Epithelial cell of proximal tubule (primary cell): ENCODE measurements at places on chromosomes 11 and 22.

DNA sequence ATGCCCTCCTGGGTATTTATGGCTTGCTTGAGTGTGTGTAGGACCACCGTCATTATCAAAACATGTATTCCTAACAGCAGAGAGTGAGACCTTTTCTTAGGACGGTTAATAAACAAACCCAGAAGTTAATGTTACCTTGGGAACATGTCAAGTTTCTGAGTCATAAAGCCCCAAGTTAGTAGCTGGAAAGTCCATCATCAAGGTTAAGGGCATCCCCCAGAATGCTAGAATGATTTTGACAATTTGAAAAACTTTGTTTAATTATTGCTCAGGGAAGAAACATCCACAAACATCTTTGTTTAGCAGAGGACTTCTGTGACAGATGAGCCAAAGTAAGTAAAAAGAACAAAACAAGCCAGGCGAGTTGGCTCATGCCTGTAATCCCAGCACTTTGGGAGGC, 20.0 kb downstream of the CAVIN3 start:
- DNase-seq: peak; percentile 79

GRCh38 chr11:35967042-35967441, 23.2 kb downstream of the LDLRAD3 start:
- no peak for DNase-seq

DNA sequence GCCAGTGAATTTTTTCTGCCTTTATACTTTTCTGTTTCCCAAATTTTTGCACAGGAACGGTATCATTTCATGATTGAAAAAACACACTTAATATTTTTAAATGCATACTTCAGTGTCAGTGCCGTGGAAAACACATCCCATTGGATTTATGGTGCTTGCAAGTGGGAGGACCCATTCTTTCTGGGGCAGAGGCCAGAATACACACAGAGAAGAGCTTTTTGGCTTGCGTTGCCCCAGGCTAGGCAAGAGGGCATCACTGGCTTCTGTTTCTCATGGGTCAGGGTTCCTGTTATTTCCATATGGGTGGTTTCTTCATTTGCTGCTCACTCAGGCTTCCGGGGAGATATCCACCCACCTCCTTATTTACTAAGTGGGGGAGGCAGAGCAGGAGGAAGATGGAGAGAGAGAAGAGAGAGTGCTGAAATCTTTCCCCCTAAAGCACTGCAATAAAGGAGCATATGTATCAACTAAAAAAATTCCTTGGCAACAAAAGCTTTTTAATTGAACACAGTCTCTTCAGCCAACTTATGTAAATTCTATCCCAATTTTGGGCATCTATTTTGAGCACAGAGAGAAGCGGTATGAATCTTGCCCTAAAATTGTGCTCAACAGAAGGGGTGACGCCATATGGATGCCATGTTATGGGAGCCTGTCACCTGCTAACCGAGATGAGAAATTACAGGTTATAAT, 66.0 kb upstream of the KIRREL3 start:
- DNase-seq: no peak

GRCh38 chr11:42661942-42662341, 649.9 kb upstream of the API5 start:
- DNase-seq: no peak

GRCh38 chr11:131447277-131447815, 76.9 kb downstream of the NTM start:
- DNase-seq: no peak

DNA sequence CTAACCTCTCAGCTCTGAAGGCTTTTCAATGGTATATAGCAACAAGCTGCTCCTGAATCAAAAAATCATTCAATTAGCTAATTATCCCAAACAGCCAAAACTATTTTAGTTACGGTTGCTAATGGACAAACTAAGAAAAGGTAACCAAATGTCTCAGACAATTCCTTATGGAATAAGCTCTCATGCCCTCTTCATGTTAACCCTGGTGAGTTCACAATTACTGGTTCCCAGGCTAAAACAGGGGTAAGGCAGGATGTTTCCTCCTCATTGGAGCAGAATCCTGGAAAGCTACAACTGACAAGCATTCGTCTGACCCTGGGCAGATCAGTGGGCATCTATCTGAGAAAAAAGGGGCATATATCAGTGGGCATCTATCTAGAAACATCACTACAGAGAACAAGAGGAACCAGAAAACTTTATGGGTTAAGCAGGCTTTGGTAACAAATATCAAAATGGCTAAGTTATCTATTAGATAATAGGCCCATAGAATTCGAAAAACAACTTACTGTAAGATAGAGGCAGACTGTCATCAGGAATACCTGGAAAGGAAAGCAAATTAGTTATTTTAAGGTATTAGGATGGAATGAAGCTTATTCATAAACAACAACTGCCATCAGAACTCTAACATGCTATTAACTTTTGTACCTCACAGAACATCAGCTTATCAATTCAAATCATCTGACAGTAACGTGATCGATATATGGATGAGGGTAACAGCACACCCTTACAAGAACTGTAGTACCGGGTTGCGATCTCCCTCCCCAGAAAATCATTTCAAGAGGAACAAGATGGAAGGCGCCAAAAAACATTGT, 14.8 kb upstream of the WDR74 start:
- DNase-seq: no peak

GRCh38 chr22:36366291-36366708, 21.5 kb downstream of the MYH9 start:
- no peak for DNase-seq

GRCh38 chr11:90747057-90747456, 524.2 kb upstream of the CHORDC1 start:
- peak; percentile 29 for DNase-seq

DNA sequence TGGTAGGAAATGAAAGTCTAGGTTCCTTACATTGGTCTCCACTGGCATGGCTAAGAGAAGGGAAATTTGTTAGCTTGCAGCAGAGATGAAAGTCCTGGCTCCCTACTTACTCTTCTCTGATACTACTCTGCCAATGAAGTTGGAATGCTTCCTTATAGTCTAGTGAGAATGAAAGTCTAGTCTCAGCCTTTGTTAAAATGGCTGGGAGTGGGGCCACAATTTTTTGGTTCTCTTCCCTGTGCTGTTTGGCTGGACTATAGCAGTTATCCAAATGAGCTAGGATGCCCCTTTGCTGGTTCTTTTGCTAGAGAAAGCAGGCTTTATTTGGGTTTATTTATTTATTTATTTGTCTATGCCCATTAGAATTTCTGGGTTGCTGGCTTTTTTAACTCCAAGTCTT, 414.3 kb downstream of the AASDHPPT start:
- no peak for DNase-seq

GRCh38 chr22:46052801-46053562, 76.0 kb upstream of the WNT7B start:
- DNase-seq: no peak

DNA sequence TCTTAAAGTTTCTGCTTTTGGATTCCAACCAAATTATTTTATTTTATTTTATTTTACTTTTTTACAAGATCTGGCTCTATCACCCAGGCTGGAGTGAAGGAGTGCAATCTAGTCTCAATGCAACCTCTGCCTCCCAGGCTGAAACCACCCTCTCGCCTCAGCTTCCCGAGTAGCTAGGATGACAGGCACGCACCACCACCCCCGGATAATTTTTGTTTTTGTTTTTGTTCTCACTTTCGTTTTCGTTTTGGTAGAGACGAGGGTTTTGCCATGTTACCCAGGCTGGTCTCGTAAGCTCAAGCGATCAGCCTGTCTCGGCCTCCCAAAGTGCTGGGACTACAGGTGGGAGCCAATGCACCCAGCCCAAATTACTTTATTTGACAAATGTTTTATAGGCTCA, 219.8 kb downstream of the ETS1 start:
- DNase-seq: no peak

- DNase-seq: no peak
Measured at GRCh38 chr11:3154001-3154599, 11.0 kb downstream of the OSBPL5 start.

- DNase-seq: no peak
Measured at GRCh38 chr11:108592591-108593213, 866 bp downstream of the EXPH5 start.

DNA sequence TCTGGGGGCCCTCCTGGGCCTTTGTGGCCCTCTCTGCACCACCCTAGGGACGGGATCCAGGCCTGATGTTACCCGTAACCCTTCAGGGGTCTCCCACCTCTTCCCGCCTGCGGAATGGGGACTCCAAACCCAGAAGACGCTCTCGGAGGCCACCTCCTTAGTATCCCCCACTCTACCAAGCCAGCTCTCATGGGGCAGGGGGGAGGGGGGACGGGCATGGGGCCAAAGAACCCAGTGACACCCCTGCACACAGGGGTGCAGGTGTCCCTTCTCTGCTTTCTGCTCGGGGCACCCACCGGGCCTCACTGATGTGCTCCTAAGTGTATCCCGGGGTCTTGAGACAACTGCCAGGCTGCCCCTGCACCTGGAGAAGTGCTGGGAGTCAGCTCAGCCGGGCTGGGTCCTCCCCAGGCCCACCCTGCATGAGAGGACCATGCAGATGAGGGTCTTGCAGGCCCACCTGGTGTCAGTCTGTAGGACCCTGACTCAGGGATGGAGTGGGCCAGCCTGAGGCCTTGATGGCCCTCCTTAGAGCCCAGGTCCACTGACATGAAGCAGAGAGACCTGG, 176.9 kb downstream of the IGLL1 start:
- DNase-seq: no peak

- DNase-seq: no peak
Measured at GRCh38 chr11:98512938-98513337, 507.8 kb upstream of the CNTN5 start.

DNA sequence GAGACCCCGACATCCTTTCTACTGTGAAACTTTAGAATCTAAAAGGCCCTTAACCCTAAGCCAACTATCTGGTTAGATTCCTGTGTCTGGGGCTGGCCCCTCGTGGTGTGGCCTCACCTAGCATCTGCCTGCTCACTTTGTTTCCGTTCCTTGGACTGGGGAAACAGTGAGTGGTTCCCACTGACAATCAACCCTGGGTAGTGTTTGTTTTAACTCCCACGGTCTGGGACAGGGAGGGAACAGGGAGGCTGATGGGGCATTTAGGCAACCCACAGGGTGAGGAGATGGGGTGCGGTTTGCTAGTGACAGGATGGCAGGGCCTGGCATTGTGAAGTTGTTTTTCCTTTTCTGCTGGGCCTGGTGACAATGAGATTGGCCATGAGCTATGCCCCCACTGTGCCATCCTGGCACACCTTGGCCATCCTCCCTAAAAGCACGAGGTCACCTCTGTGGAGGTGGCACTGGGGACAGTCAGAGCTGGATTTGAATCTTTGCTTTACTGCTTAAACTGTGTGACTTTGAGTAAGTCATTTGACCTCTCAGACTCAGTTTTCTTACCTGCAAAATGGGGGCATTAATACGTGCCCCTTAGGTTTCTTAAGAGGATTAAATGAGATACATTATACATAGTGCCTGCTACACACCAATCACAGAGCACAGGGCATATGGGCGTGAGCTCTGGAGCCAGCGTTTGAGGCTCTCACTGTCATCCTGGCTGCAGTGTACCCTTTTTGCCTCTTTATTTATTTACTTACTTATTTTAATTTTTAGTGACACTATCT, 31.4 kb downstream of the CHRDL2 start:
- DNase-seq: no peak

GRCh38 chr22:19876941-19877625, 22.4 kb upstream of the GNB1L start:
- no peak for DNase-seq

- peak; percentile 68 for DNase-seq
Measured at GRCh38 chr11:74330075-74330858, 18.8 kb upstream of the P4HA3 start.

DNA sequence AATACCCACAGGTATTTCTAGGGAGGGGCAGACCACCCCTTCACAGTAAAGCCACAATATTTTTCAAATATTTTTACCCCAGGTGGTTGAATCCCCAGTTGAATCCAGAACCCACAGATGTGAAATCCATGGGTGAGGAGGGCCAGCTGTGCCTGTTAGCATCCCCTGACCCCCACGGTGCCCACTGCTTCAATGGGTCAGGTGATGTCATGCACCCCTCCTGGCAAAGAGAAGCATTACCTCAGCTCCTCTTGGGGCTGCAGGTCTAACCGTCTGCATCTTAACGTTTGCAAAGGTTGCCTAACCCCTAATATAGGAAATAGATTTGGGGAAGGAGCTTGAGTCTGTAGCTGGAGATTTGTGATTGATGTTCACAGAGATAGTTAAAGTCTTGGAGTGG, 24.7 kb upstream of the IL17RA start:
- DNase-seq: no peak

- DNase-seq: no peak
Measured at GRCh38 chr11:99244613-99245012, 223.9 kb downstream of the CNTN5 start.

- DNase-seq: no peak
Measured at GRCh38 chr11:102420547-102420946, 32.0 kb downstream of the TMEM123 start.

- no peak for DNase-seq
Measured at GRCh38 chr22:31983911-31984656, 39.7 kb downstream of the YWHAH start.

GRCh38 chr11:122149202-122149601, 33.2 kb upstream of the BLID start:
- DNase-seq: no peak

DNA sequence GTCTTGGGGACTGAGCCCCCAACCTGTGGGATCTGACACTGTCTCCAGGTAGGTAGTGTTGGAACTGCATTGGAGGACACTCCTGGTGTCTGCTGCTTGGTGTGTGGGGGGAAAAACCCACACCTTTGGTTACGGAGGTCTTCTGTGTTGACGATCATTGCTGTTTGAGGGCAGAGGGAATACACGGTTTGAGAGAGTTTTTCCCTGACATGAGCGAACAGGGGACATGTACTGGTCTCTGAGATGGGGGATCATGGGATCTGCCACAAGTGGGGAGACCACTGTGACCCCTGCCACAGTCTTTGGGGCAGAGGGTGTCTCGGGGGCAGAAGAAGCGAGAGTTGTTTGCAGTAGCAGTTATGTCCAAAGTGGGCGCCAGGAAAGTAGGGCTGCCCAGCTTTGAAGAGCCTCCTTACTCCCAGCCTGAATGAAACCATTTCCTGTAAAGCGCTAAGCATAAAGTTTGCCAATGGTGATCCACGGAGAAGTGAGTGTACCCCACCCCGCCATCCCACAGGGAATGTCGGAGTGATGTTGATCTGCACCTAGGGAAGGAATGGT, 5.4 kb upstream of the SAA2 start:
- no peak for DNase-seq

- no peak for DNase-seq
Measured at GRCh38 chr11:69637198-69637940, 3.6 kb upstream of the CCND1 start.

DNA sequence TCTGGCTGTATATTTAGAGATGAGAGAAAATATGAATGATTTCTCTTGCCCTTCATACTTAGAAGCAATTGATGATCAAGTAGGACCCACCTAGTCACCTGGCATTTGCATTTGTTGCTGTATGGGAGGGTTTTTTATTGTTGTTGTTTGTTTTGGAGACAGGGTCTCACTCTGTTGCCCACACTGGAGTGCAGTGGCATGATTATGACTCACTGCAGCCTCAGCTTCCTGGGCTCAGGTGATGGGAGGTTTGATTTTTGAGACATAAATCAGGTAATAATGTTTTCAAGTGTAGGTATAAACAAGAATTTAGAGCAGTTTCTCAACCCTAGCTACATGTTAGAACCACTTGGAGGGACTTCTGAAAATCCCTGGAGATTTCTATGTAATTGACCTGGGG, 63.0 kb downstream of the TNRC6B start:
- DNase-seq: no peak

- DNase-seq: no peak
Measured at GRCh38 chr22:20051927-20052308, 28.1 kb upstream of the DGCR8 start.
